CD4-positive, alpha-beta T cell treated with Interleukin-15 for 4 hours (primary cell): ENCODE measurements at places on chromosomes 7 and 10.
A peak's percentile ranks its signal among the peaks of the same experiment; 100 is the strongest.

GRCh38 chr7:28163949-28164348, 16.6 kb downstream of the JAZF1 start:
- DNase-seq, result no peak

DNA sequence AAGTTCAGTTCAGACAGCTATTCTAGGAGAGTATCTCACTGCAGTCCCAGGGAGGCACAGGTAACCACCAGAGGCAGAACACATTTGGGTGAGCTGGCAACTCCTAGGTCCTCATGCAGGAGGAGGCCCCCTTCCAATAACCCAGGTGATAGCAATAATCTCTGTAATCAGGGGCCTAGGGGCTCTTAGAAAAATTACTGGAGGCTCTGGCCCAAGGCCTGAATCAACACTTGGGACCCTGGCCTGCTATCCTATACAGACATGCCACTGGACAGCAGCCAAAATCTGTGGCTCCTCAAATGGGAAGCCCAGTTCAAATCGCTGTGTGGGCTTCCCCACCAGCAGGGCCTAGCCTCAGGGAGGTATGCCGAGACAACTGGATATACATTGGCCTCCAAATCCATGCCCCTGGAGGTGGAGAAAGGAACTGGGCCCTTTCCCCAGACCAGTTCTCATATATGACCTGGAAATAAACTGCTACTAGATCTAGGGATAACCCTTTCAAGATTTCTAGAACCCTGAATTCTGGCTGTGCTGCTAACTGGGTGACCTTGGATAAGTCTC, 1.6 kb downstream of the AVPI1 start:
- DNase-seq, result no peak

- no peak for DNase-seq
These were observed 221.9 kb upstream of the SEMA3C start for GRCh38 chr7:81140775-81141174.

- DNase-seq, result no peak
These were observed 105.3 kb upstream of the FAM20C start for GRCh38 chr7:87047-87446.

DNA sequence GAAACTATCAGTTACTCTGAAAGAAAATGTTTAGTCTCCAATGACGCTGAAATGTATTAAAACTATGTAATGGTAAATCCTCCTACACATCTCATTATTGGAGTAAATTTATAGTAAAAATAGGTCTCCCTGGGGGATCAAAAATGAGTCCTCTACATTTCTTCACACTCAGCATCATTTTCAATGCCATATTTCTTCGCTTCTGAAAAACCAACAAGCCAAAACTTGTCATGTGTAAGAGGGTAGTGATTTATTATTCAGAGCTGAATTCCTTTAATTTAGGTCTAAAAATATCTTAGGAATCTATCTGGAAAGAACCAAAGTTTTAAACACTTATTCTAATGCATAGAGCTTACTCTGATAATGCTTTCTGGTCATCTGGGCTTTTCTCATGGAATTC, 3.0 kb downstream of the PDK4 start:
- no peak for DNase-seq

DNA sequence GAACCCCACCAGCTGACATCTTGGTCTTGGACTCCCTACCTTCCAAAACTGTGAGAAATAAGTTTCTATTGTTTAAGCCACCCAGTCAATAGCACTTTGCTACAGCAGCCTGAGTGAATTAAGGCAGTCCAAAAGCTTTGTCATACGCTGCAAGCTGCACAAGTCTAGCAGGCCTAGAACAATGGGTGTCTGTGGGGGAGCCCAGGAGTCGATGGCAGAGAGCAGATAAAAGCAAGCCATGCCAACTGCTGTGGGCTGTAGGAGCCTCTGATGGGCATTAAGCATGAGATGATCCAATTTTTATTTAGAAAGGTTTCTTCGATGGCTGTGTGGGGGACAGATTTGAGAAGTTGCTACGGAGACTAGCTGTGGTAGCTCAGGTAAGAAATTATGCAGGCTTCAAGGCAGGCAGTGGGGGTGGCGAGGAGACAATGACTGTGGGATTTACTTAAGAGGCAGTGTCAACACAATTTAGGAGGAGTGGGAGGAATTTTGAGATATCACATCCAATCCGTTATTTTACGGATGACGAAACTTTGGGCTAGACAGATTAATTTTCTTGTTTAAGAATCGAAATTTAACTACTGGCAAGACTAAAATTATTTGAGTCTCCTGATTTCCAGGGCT, 110.4 kb downstream of the NRCAM start:
- DNase-seq, result no peak

DNA sequence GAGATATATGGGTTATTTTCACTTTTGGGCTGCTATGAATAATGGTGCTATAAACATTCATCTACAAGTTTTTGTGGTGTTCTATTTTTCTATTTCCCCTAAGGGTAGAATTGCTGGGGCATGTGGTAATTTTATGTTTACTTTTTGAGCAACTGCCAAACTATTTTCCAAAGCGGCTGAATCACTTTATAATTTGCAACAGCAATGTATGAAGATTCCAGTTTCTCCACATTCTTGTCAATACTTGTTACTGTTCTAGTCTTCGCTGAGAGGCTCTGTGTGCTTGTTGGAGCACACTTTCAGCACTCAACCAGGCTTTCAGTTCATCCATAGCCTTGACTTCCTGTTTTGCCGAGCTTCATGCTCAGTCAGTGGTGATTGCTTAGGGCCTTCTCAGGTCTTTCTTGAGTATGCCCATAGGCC, 39.0 kb downstream of the ADK start:
- peak; percentile 28 for DNase-seq

DNA sequence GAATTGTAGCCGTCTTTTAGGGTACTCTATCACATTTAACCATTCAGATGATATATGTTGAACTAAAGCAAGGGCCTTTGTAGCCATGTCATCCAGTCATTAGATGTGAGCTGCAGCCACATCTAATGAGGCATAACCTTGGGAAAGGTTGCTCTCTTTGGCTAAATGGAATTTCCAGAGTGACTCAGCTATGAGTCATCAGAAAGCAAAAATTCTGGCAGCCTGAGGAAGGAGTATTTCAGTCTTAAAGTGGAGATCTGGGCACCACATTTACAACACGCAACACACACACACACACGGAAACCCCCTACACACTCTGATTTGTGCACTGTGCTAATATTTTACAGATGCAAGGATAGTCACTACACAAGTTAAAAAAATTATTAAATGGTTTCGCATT, 176.9 kb upstream of the ZWINT start:
- DNase-seq, result no peak

- no peak for DNase-seq
These were observed 38.2 kb downstream of the MKLN1 start for GRCh38 chr7:131365838-131366237.

DNA sequence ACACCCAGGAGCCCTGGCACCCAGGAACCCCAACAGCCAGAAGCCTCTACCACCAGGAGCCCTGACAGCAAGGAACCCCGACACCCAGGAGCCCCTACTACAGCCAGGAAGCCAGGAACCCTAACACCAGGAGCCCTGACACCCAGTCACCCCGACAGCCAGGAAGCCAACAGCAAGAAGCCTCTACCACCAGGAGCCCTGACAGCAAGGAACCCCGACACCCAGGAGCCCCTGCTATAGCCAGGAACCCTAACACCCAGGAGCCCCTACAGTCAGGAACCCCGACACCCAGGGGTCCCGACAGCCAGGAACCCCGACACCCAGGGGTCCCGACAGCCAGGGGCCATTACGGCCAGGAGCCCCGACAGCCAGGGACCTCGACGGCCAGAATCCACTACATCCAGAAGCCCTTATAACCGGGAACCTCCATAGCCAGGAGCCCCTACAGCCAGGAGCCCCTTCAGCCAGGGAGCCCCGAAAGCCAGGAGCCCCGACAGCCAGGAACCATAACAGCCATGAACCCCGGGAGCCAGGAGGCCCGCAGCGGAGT, 440 bp upstream of the GLRX3 start:
- DNase-seq, result no peak

DNA sequence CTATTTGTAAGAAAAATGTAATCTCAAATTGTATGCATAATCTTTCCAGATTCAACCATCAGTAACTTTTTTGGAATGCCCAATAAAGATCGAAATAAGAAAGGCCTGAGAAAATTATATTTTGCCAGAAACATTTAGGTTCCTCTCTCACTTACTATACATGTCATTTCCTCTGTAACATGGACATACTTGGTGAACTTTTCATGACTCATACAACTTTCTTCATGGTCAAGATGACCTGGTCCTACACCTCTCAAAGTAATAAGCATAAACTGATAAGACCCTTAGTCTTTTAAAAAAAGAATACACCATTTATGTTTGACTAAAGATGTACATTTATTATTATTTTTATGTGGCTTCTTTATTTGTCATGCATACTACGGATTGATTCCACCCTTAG, 125.3 kb downstream of the REEP3 start:
- DNase-seq, result no peak

DNA sequence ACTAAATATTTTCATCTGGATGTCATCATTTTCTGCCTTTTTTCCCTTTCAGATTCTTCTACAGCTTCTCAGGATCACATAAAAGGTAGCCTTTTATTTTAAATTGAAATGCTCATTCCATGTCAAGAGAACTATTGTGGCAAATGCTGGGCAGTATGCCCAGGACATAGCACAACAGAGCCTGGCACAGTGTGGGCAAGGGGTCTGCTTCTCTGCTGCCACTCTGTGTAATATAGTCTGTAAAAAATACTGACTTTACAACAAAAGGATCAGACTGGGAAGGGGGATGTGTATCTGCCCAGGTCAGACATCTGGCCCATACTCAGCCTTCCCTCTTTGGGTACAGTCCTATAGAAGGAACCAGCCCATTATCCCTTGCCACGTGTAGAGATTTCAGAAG, 62.7 kb downstream of the CUZD1 start:
- DNase-seq, result no peak

GRCh38 chr10:18094793-18095192, 45.4 kb upstream of the CACNB2 start:
- no peak for DNase-seq

- DNase-seq, result no peak
These were observed 124.9 kb downstream of the ANLN start for GRCh38 chr7:36514289-36515243.

DNA sequence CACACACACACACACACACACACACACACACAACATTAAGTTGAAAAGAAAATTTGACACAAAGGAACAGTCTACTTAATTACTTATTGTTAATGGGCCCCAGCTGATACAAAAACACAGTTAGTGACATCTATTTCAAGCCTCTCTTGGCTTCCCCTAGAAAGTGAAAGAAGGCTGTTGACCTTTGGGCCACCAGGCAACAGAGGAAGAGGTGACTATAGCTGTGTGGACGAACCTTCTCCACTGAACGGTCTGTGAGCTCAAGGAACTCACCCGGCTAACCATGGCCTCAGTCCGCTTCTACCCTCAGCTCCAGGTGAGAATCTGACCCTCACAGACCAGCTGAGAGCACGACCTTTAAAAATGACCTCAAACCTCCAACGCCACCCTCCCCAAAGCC, 32.9 kb upstream of the CALN1 start:
- no peak for DNase-seq

- no peak for DNase-seq
These were observed 81.9 kb downstream of the NUDCD3 start for GRCh38 chr7:44408596-44408995.

- DNase-seq, result no peak
These were observed 348.5 kb downstream of the ANKRD30A start for GRCh38 chr10:37473906-37474305.

DNA sequence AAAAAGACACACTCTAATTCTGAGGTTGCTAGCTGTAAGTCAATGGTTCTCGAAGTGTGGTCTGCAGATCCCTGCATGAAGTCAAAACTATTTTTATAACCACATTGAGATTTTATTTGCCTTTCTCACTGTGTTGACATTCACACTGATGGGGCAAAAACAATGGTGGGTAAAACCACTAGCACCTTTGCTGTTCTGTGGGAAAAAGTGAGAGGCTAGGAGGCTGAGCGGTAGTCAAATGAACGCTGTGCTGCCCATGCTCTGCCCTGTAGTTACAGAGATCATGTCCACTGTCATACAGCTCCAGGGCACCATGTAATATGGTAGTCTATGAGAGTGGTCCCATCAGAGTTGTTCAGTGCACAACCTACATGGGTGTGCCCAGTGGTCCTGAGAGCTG, 21.6 kb upstream of the PDCD4 start:
- DNase-seq, result no peak

- DNase-seq, result no peak
These were observed 77.9 kb downstream of the FAM107B start for GRCh38 chr10:14696821-14697220.

DNA sequence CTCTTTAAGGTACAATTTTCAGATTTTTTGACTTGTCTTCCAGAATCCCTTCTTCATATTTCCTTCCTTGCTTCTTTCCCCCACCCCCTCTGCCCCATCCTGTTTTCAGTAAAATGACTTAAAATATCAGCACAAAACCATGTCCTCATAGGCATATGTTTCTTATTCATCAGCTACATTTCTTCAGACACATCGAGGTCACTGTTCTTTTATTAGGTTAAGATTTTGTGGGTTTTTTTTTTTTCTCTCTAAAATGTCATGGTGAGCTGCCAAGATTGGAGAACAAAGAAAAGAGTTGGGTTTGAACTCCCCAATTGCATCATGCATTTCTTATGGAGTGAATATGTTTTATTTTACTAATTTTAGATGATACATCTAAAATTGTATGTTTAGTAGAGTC, 35.8 kb downstream of the LAMB4 start:
- no peak for DNase-seq

GRCh38 chr7:92778972-92779371, 57.4 kb downstream of the CDK6 start:
- no peak for DNase-seq

GRCh38 chr7:12771378-12771877, 84.0 kb downstream of the ARL4A start:
- DNase-seq, result no peak

- no peak for DNase-seq
These were observed 54.5 kb downstream of the SCRN1 start for GRCh38 chr7:29935111-29935510.
